ENCODE measurements at places on chromosomes 6 and 20.

GRCh38 chr6:24554474-24554873 lies 59.7 kb downstream of the ALDH5A1 start:
- no peak for DNase-seq

DNA sequence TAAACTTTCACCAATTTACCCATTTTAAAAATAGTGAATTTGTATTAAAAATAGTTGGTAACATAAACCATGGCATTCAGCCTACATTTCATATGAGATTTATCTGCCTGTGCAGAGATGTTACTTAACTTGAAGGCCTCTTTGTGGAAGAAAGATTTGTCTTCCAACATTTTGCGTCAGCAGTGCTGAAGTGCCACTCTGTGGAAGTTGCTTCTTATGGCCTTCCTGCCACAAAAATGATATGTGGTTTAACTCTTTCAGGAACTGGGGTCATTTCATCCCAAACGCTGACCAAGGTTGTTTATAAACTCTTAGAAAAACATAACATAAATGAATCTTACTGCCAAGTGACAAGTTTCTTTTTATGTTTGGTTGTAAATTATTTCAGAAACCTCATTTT lies 246.8 kb downstream of the ARID1B start:
- no peak for DNase-seq

DNA sequence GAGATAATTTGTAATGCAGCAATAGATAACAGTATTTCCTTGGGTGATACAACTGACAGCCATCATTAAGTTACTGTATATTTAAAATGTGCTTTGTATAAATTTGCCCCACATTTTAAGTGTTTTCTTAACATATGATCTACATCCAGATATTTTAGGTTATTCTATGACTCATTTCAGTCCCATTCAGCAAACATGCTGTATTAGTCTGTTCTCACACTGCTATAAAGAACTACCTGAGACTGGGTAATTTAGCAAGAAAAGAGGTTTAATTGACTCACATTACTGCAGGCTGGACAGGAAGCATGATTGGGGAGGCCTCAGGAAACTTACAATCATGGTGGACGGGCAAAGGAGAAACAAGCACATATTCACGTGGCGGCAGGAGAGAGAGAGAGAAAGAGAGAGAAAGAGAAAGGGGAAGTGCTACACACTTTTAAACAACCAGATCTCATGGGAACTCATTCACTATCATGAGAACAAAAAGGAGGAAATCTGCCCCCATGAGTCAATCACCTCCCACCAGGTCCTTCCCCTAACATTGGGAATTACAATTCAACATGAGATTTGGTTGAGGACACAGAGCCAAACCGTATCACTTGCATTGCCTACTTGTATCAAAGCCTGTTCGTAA lies 9.6 kb upstream of the CHD6 start:
- no peak for DNase-seq

- DNase-seq = no peak
Measured at GRCh38 chr6:81130969-81131368, 621.5 kb downstream of the TENT5A start.

GRCh38 chr6:51152594-51152993 lies 333.9 kb downstream of the TFAP2B start:
- DNase-seq = no peak

DNA sequence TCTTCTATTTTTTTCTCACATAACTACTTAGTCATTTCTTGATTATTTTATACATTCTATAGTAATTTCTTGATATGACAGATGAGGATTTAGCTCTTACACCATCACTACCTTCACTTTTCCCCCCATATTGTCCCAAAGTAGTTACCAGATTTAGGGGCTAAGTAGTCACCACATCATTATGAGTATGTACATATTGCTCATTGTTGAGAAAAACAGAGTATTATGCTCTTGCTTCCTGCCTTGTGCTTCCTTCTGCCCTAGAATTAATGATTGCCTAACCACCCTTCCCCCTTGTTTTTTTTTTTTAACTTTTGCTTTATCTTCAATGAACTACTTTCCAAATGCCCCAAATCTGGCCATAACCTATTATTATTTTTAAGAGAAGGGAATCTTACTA lies 6.8 kb upstream of the HLA-B start:
- no peak for DNase-seq

Measured in stimulated activated CD8-positive, alpha-beta memory T cell treated with anti-CD3 and anti-CD28 coated beads, Interleukin-7, amount 100 ng/mL, for 4 hours (primary cell).